ENCODE measurements at places on chromosomes 6 and 20.

- no peak for DNase-seq
Observed at GRCh38 chr6:703552-703951, 10.6 kb upstream of the EXOC2 start.

- DNase-seq: no peak
Observed at GRCh38 chr6:74731204-74731603, 474.6 kb downstream of the COL12A1 start.

GRCh38 chr6:97399208-97399607 lies 116.2 kb upstream of the MMS22L start:
- DNase-seq: no peak

DNA sequence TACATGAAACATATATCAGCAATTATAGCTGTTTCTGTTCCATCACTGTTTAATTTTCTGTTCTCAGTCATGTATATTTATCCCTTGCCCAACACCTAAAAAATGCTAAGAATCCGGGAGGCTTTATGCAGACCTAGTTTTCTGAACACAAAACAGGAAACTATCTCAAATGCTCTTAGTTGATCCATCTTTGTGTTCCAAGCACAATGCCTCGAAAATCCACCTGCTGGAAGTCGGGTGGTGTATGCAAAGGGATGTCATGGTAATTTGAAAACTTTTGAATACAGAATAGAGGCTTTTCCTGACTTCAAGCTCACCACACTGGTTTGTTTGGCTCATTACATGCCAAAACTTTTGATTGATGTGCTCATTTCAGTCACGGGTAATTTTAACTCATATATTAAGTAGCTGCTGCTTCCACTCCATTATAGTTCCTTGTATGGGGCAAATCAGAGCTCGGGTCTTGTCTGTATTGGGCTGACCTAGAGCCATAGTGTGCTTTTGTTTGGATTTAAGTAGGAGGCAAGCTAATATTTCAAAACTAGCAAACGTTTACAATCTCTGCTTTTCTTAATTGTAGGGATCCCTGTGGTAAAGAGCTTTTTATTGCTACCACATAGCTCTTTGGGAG lies 646.5 kb upstream of the EPHA7 start:
- no peak for DNase-seq

DNA sequence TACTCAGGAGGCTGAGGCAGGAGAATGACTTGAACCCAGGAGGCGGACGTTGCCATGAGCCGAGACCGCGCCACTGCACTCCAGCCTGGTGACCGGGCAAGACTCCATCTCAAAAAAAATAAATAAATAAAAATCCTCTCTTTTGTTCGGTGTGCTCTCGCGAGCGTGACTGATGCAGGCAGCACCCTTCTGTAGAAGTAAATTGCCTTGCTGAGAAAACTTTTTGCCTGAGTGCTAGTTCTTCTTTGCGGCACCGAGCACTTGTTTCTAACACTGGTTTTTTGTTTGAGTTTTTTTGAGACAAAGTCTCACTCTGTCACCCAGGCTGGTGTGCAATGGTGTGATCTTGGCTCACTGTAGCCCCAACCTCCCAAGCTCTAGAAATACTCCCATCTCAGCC lies 30.5 kb downstream of the PLN start:
- DNase-seq: no peak

DNA sequence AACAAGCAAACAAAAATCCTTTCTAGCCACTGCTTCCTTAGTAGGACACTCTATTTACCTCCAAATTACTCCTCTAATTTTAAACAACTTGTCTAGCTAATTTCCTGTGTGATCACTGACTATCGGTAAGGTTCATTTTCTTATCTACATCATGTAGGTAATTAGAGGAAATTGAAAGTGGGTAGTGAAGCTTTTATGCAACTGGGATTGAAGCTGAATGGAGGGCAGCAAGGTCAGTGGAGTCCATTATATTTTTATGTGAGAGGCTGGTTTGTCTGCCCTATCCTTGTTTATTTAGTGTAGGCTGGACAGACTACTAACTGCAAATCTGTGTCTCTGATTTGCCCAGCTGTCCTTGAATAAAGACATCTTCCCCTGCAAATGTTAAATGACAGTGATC lies 88.5 kb upstream of the SIM1 start:
- DNase-seq: no peak

- no peak for DNase-seq
Observed at GRCh38 chr20:47320990-47321805, 35.3 kb downstream of the ZMYND8 start.

DNA sequence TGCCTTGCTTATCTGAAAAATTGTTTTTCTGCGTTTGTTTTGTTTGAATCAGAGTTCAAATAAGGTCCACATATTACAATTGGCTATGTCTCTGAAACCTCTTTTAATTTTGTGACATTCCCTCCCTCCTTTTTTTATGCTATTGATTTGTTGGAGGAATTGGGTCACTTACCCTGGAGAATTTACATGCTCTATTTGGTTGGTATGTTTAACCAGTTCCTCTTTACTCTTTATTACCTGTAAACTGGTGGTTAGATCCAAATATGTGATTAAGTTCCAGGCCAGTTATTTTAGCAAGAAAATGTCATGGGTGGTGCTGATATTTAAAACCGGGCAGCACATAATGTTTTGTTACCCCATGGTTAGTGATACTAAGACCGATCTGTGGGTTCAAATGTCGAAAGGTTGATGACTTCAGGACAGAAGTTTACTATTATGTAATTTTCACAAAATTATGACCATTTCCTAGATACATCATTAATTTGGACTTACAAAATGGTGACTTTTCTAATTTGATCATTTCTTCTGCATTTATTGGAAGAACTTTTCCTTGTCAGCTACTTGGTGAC lies 77.3 kb downstream of the KIZ start:
- DNase-seq: no peak

- DNase-seq: no peak
Observed at GRCh38 chr6:89501222-89501621, 68.3 kb downstream of the ANKRD6 start.

DNA sequence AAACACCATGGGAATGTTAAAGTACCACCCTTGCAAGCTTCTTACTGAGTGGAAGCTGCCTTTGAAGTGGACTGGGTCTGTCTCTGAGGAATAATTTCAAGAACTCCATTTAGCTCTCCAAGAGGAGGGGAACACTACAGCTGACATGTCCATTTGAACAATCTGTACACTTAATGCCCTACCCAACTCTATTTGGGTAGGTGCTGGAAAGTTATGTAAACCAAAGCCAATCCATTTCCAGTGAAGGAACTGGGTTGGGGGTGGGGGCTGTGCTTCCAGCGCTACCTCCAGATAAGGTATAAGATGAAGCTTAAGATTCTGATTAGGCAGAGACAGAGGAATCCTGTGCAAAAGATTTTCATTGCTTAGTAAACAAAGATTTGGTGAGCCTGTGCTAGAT lies 122.0 kb downstream of the TCP11 start:
- no peak for DNase-seq

- DNase-seq: no peak
Observed at GRCh38 chr6:15626878-15627674, 35.8 kb downstream of the DTNBP1 start.

DNA sequence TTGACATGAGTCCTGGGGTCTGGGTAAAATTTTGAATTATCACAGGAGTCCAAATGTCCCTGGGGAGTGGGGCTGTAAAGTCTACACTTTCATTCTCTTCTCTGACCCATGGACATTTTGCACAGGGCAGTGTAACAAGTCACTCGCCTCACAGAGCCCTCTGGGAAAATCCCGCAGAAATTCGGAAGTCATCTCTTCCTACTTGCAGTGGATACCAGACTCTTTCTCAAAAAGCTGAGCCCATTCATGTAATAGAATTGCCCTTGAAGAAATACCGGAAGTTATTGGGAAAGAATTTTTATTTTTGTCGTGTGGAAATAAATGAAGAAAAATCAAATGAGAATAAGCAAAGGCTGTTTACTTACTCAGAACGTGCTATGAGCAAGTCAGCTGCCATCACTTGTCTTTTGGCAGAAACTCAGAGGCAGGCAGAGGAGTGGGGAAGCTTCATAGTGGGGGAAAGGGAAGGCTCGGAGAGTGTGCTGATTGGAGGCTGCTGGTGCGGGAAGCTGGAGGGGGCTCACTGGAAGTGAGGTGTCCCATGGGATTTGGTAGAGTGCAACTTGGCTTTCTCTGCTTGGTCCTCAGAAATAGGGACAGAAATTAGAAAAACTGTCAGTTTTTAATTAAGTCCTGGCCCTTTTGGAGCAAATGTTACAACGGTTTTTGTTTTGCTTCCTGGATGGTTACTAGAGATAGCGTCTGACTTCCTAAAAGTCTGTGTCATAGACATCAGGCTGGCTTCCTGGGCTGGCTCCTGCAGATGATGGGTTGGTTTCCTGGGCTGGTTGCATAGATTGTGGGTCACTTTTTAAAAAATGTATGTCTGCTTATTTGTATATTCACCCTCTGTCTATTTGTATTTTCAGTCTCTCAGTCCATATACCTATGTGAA lies 79.8 kb upstream of the EEF1E1 start:
- DNase-seq: no peak

DNA sequence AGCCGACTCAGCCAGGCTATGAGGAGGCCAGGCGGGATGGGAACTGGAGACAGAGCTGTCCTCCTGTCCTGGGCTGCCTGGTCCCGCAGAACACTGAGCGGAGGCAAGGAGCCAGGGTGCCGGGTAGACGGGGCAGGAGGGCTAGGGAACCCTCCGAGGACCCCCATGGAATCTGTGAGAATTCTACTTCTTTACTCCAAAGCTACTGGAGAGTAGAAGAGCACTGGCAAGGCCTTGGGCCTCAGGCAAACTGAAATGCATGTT lies 14.9 kb downstream of the DACT2 start:
- no peak for DNase-seq

Data from activated naive CD4-positive, alpha-beta T cell treated with Interleukin-2 at 50 U/mL for 16 hours (primary cell).